ENCODE measurements at places on chromosomes 13 and 19. TPM values are rescaled to one million over a fixed set of nuclear protein-coding genes. Genes with fewer than 3 reads are reported as not detected.

- no peak for DNase-seq
These were observed 46.4 kb downstream of the N4BP2L1 start for GRCh38 chr13:32381539-32381938.

DNA sequence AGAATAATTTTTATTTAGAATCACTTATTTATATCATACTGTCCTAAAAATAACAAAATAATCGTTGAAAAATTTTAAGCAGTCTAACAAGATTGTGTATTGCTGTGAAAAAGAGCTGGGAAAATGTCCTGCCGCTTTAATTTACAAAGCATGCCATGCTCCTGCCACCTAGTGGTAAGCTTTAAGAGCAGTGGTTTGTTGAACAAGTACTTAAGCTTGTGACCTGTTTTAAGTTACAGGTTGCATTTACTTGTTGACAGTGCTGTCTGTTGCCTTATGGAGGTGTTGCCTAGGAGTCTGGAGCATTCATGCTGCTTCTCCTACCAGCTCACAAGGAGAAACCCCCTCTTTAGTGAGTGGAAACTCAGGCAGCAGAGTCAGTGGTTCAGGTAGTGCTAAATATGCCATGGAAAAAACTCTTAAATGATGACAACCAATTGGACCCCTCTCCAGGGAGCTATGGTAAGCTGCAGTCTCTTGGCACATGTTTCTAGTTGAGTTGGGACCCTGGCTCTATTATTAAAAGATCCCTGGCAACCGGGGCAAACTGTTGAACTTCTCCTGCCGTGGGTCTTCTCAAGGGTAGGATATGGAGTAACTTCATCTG, 68.4 kb downstream of the SPATA13 start:
- DNase-seq = no peak

GRCh38 chr13:44969551-44970484, 19.5 kb downstream of the NUFIP1 start:
- no peak for DNase-seq

GRCh38 chr19:45443462-45444317, 20.0 kb upstream of the ERCC1 start:
- peak; percentile 94 for DNase-seq

- peak; percentile 55 for DNase-seq
These were observed 21.5 kb downstream of the CPT1C start for GRCh38 chr19:49712397-49712859.

GRCh38 chr19:49793561-49793840, 19.6 kb downstream of the FUZ start:
- no peak for DNase-seq

DNA sequence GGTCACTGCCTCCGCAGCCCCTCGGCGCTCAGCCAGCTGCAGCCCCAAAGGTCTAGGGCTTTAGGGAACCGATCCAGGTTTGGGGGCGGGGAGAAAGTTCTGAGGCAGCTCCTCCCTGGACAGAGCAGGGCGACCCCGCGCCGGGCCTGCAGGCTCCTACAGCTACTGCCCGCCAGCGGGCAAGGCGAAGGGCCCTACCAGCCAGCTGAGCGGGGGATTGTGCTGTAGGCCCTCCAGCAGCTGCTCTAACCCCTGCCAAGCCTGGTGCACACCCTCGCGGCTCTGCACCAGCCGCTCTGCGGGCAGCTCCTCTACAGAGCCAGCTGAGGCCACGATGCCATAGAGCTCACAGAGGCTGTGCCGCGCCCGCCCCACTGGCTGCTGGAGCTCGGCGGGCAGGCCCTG, 14.0 kb downstream of the PLIN4 start:
- no peak for DNase-seq

GRCh38 chr13:28035146-28035782, 46.8 kb upstream of the URAD start:
- no peak for DNase-seq

DNA sequence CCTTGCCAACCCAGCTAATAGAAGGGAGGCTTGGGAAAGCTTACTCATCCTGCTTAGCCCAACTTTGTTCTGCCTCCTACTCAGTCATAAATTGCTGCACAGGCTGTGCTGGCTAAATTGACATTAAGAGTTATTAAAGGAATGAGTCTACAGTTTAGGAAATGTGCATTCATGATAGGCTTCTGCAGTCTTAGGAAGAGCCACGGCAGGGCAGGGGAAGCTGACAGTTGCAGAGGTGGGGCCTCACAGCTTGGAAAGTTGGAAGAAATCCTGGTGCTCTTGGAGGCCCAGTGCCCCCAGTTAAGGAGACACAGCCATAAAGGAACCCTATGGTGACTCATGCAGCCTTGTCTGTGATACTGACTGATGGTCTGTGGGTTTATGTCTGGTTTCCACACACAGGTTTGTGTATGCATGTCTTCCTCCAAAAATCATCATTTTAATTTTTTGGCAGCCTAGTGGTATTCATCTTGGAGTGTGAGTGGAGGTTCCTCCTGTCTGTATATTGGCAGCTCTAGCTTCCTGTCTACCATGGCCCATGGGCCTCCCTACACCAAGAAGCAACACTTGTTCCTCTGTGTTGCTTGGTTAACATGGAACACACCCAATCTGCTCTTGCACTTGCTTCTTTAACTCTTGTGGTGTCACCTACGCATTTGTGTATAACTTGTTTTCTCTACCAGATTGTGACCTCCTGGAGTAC, 135.0 kb upstream of the KL start:
- DNase-seq = no peak

GRCh38 chr13:101875717-101876393, 423.4 kb downstream of the ITGBL1 start:
- no peak for DNase-seq

DNA sequence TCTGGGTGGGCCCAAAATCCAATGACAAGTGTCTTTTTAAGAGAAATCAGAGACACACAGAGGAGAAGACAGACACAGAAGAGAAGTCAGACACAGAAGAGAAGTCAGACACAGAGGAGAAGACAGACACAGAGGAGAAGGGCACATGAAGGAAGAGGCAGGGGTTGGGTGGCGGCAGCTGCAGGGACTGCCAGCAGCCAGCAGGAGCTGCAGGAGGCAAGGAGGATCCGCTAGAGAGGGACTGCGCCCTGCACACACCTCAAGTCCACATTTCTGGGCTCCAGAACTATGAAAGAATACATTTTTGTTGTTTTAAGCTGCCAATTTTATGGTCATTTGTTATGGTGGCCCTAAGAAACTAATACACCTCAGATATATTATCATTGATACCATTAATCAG, 140.6 kb downstream of the ZIC5 start:
- no peak for DNase-seq

DNA sequence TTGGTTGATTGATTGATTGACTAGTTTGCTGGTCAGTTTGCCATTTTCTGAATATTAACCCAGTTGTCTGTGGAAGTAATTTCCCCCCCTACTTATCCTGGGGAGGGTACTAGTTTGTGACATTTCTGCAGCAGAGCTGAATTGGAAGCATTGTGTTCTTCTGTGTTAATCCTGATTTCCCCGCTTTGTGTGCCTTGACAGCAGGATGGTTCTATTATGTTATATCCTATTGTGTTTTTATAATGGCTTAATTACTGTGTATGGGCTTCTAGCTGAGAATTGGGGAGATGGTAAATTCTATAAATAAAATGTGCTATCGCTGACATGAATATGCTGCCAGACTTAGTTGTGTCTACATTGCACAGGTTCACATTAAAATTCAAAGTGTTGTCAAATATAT, 499.7 kb downstream of the COG6 start:
- no peak for DNase-seq

GRCh38 chr13:53052675-53053074, 24.1 kb downstream of the OLFM4 start:
- no peak for DNase-seq

GRCh38 chr19:13064092-13064489, 38.6 kb downstream of the LYL1 start:
- DNase-seq = no peak

DNA sequence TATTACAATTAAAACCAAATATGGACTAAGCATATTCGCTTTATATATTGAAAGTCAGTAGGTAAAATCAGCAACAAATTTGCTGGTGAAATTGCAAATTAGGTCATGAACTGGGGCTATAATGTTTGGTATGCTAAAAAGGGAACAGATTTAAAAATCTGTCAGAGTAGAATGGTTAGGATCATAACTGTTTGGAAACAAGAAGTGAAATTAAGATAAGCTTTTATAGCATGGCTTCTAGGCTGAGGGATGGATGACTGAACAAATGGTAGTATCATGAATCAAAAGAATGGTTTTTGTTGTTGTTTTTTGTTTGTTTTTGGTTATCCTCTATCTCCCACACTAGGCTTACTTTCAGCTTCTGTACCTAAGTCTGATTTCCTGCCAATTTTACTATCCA, 1090.4 kb downstream of the PCDH9 start:
- no peak for DNase-seq

DNA sequence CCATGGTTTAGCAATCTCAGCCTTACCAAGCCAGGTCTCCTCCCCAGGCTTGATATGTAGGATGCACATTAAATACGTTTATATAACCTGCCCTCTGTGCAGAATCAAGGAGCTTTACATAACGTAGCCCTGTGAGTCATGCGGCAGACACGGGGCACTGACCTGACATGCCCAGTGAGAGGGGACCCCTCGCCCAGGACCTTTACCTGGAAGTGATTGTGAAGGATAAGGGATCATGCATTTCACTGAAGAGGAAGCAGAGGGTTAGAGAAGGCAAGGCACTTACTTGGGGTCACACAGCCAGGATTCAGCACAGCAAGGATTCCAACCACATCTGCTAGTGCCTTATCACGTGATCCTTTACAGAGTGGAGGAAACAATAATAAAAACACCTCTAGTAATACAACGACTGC, 18.9 kb upstream of the FOSB start:
- DNase-seq = peak; percentile 61

GRCh38 chr19:39223703-39224279, 19.7 kb upstream of the SYCN start:
- DNase-seq = no peak

The CAPN12 gene
- 27.6 TPM for total RNA-seq

The HCN2 gene
- total RNA-seq = not detected

The ZNF382 gene
- total RNA-seq = 7.9 TPM

The SMAD9 gene
- 13.8 TPM for total RNA-seq

The KIR2DL1 gene
- not detected for total RNA-seq

The SULT2A1 gene
- total RNA-seq = 0.75 TPM

All from ureter (tissue), 1 donor.